C1 segment of cervical spinal cord (tissue), 14 donors: ENCODE measurements at places on chromosomes 3 and 15.

DNA sequence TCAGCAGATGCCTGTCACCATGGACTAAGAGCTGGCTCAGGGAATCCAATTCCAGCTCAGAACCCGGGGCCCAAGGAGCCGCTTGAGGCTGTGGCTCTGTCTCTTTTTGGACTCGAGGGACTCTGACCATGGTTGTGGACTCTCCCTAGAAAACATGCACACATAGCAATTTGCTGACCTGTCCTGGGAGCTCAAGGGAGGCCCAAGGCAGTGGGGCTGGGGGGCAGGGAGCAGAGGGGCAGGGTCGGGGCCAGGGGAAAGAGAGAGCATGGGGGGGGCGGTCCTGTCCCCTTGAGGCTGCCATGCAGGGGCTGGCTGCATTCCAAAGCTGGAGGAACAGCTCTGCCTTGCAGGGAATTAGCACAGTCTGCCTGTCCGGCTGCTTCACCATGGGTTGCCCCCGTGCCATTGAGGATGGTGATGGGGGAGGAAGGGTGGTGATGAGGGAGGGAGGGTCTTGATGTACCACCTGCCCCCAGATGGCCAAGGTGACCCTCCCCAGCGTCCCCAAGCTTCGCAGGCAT, 190.1 kb downstream of the GOLGA6L6 start:
- no peak for DNase-seq

DNA sequence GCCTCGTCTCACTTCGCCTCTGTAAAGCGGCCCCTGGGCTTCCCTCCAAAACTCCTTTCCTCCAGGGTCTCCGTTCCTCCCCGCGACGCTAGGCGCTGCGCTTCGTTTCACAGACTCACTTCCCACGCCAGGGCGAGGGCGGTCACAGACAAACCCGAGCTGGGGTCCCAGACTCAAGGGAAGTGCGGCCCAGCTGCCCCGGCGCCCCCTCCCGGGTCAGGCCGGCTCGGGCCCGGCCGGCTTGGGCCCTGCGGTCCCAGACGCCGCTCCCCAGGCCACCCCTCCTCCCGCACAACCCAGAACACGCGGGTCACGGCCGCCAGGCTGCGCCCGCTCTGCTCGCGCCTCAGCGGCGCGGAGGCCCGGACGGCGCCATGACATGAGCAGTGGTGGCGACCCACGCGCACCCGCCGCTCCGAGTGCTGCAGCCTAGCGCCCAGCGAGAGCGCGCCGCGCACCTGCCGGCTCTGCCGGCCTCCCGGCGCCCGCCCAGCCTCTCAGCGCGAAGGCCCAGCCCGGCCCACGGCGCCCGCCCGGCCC, 547 bp downstream of the NUP210 start:
- DNase-seq, result peak; percentile 47

- no peak for DNase-seq
Measured at GRCh38 chr3:99678023-99678422, 39.6 kb downstream of the COL8A1 start.

DNA sequence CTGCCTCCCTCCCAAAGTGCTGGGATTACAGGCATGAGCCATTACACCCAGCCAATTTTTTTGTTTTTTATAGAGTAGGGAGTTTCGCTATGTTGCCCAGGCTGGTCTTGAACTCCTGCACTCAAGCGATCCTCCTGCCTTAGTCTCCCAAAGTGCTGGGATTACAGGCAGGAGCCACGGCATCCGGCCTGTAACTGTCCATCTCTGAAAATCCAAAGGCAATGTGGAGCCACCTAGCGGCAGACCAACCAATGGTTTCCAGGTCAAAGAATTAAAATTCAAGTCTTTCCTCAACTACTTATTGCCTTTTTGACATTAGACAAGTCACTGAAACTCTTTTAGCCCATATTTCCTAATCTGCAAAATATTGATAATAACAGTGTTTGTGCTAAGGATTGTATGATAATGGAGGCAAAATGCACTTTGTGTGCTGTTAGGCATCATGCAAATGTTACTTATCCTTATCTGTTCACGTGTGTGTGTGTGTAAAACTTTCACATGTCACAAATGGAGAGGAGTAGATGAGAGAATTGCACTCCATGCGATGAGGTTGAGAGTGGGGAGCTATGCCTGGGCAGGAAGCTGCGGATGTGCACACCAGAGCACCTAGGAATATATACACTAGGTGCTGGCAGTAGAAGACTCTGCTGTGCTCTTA, 48.7 kb downstream of the COL8A1 start:
- no peak for DNase-seq

DNA sequence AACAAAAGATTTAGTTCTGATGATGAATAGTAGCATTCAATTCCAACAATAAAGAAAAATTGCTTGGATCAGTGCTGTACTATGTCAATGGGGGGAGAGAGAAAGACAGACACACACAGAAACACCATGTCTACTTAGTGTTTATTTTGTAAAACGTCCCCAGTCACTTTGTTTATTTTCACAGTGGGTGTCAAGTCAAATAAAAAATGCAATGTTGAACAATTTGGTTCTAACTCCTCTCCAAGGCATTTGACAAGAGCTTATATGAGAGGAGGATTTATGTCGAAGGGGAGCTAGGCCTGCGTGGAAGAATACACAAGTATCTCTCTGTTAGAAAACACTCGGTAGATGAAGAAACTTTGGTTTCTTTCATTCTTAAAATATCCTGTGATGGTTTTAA, 201.7 kb upstream of the SLC2A2 start:
- DNase-seq, result no peak
